A375 (cell line): ENCODE measurements at places on chromosomes 4 and X. TPM values are rescaled to one million over a fixed set of nuclear protein-coding genes. Genes with fewer than 3 reads are reported as not detected.

Gene ALAS2
- not detected in 2 replicates for total RNA-seq

Gene TMLHE
- 5.4 and 9.0 TPM in 2 replicates for total RNA-seq

Gene MAOA
- 1.0 and 1.2 TPM in 2 replicates for total RNA-seq

Gene ZCCHC18
- 3.0 TPM in 2 replicates for total RNA-seq

Gene AMBN
- total RNA-seq, result not detected in 2 replicates

Gene HSFX1
- 0.11 and 0.29 TPM in 2 replicates for total RNA-seq

Gene FGF16
- total RNA-seq, result not detected in 2 replicates

Gene SMPX
- 0.72 and 2.3 TPM in 2 replicates for total RNA-seq

Gene CLDN22
- not detected in 2 replicates for total RNA-seq

Gene CXorf49
- not detected in 2 replicates for total RNA-seq

Gene NPNT
- total RNA-seq, result 0.11 TPM in 1 of 2 replicates, not detected in the other

Gene NKX6-1
- total RNA-seq, result 2.0 and 2.1 TPM in 2 replicates

Gene PPAT
- total RNA-seq, result 37.5 and 41.6 TPM in 2 replicates

Gene GAGE2A
- 28.0 and 28.9 TPM in 2 replicates for total RNA-seq

Gene DCAF8L2
- total RNA-seq, result 0.05 TPM in 1 of 2 replicates, not detected in the other

Gene RHOXF2B
- total RNA-seq, result not detected in 2 replicates

Gene CT45A10
- total RNA-seq, result 51.5 and 62.2 TPM in 2 replicates

Gene ARX
- not detected in 2 replicates for total RNA-seq

Gene PDLIM5
- 28.0 and 32.2 TPM in 2 replicates for total RNA-seq

Gene GAGE12H
- total RNA-seq, result 1.0 TPM in 1 of 2 replicates, not detected in the other

Gene CNKSR2
- total RNA-seq, result 17.6 and 21.5 TPM in 2 replicates

Gene XPNPEP2
- total RNA-seq, result not detected in 2 replicates

Gene DSPP
- not detected in 2 replicates for total RNA-seq

Gene TLR8
- total RNA-seq, result not detected in 2 replicates

Gene FGFBP2
- total RNA-seq, result 2.3 TPM in 2 replicates

Gene ADGRL3
- total RNA-seq, result 5.0 and 5.6 TPM in 2 replicates

Gene ARHGAP10
- 10.9 and 15.5 TPM in 2 replicates for total RNA-seq

Gene TMEM47
- 3.6 and 6.8 TPM in 2 replicates for total RNA-seq

Gene FAM9A
- not detected in 2 replicates for total RNA-seq

Gene MAGEE1
- total RNA-seq, result 0.19 and 0.83 TPM in 2 replicates

Gene AKAP14
- total RNA-seq, result not detected in 2 replicates

Gene MAOB
- 0.08 TPM in 1 of 2 replicates, not detected in the other for total RNA-seq

Gene NAAA
- 10.0 and 12.4 TPM in 2 replicates for total RNA-seq

Gene DDIT4L
- 0.03 TPM in 1 of 2 replicates, not detected in the other for total RNA-seq

Gene FAM47E
- 0.61 and 1.1 TPM in 2 replicates for total RNA-seq

Gene NCAPG
- total RNA-seq, result 65.5 and 98.5 TPM in 2 replicates

Gene SAGE1
- total RNA-seq, result 14.1 and 16.7 TPM in 2 replicates

Gene F8
- total RNA-seq, result 0.58 and 3.5 TPM in 2 replicates

Gene HMGN5
- 0.32 and 1.4 TPM in 2 replicates for total RNA-seq

Gene GPR173
- not detected in 2 replicates for total RNA-seq

Gene PPARGC1A
- 0.45 and 0.90 TPM in 2 replicates for total RNA-seq

Gene CYTL1
- 0.30 TPM in 1 of 2 replicates, not detected in the other for total RNA-seq

Gene NAT8L
- 5.0 and 6.1 TPM in 2 replicates for total RNA-seq

Gene CLRN2
- not detected in 2 replicates for total RNA-seq

Gene MAGEA11
- total RNA-seq, result 34.9 and 38.3 TPM in 2 replicates

Gene TEX11
- total RNA-seq, result not detected in 2 replicates

Gene COL4A6
- total RNA-seq, result 0.37 TPM in 1 of 2 replicates, not detected in the other

Gene GRIA2
- 4.3 and 6.3 TPM in 2 replicates for total RNA-seq

Gene LPAR4
- total RNA-seq, result 0.27 and 0.41 TPM in 2 replicates

Gene C4orf36
- 1.4 TPM in 1 of 2 replicates, not detected in the other for total RNA-seq

Gene TMEM150C
- total RNA-seq, result 0.04 and 0.08 TPM in 2 replicates

Gene NUP54
- total RNA-seq, result 26.6 and 29.7 TPM in 2 replicates

Gene ZBTB33
- total RNA-seq, result 6.1 and 7.1 TPM in 2 replicates

Gene GALNTL6
- 0.45 and 1.5 TPM in 2 replicates for total RNA-seq

Gene CSAG1
- total RNA-seq, result 60.4 and 67.0 TPM in 2 replicates

Gene DOCK11
- 5.5 and 9.1 TPM in 2 replicates for total RNA-seq

Gene EDA2R
- 2.4 and 2.7 TPM in 2 replicates for total RNA-seq

Gene ELOVL6
- total RNA-seq, result 11.0 and 50.2 TPM in 2 replicates

Gene GAB3
- total RNA-seq, result 0.04 and 0.24 TPM in 2 replicates

Gene TASL
- total RNA-seq, result not detected in 2 replicates
